ENCODE measurements at places on chromosomes 2 and 18. TPM values are rescaled to one million over a fixed set of nuclear protein-coding genes. Genes with fewer than 3 reads are reported as not detected.

DNA sequence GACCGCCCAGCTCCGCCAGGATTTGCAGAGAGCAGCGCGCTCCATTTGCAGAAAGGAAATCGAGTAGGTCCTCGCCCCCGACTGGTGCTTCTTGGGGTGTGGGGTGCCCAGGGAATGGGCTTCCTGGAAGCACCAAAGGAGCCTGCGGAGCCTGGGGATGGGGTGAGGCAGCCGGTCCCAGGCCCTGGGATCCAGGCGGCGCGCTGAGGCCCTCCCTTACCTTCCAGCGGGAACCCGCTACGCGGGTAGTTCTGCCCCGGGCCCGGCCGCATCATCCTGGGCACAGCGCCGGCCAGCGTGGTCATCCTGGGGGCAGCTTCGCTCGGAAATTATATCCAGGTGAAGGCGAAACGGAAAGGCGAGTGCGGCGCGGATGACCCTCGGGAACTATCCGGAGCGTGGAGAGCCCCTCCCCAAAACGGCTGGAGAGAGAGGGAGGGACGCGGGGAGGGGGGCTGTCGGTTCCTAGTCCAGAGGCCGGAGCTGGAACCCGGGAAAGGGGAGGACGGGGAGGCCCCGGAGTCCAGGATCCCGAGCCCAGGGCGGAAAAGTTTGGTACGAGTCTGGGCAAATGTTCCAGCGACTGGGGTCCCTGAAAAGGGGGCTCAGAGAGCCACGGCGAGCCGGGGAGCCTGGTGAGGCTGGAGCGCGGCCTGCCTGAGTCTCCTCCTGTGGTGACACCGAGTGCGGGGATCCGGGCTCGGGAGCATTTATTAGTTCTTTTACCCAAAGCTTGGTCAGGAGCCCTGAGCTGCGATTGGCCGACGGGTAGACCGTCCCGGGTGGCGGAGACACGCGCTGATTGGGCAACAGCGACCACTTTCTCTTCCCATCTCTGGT, at the start of gene PAX3:
Gene PAX3 (minus strand): TSS at position 688 of the 840 bp plus-strand sequence. CDS start 383 bp downstream, at position 305.
- no peak for DNase-seq
- no peak within 1 kb of the TSS for H3K27ac ChIP-seq
- H3K4me3 ChIP-seq = no peak within 1 kb of the TSS
- H3K4me1 ChIP-seq = no peaks in the 10 kb centered on the region

GRCh38 chr2:187215532-187216240, 232.4 kb downstream of the CALCRL start:
- H3K27ac ChIP-seq = no peak overlapping the region
- no peaks in the 10 kb centered on the region for H3K27me3 ChIP-seq
- no peak for DNase-seq
- no peak overlapping the region for H3K4me3 ChIP-seq
- H3K36me3 ChIP-seq = no peaks in the 10 kb centered on the region

CGREF1 gene
- 4.0 TPM for total RNA-seq

DNA sequence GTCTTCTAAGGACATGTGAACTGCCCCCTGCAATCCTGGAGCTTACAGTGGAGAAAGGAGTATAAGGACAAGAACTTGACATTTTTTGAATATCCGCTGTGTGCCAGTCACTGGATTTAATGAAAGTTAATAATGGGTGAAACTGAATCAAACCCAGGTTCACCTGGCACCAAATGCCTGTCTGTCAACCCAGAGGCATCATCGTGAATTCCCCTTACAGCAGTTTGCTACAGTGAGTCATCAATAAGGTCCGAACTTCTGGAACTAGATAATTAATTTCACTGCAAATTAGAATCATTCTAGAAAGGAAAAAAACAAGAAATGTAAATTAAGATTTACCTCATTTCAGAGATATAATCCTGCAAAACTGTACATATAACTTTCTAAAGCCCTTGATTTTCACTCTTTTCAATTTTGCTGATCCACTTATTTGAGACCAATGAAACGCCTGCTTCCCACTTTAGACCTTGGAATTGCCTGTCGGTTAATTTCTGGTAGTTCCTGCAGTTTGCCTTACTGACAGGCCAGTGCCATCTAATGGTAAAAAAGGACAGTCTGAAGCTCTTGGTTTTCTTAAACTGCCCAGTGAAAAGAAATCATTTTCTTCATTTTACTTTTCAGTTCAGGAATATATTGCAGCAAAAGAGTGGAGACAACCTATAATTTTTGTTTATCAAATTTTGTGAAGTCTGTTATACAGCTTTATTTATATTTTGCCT, 8.2 kb downstream of the DSG2 start:
- no peaks in the 10 kb centered on the region for H3K27me3 ChIP-seq
- no peak overlapping the region for H3K4me3 ChIP-seq
- H3K27ac ChIP-seq = no peak overlapping the region
- peaks cover 33% of the 10 kb centered on the region for H3K4me1 ChIP-seq

- H3K27ac ChIP-seq = no peak overlapping the region
- no peak for DNase-seq
- H3K36me3 ChIP-seq = no peaks in the 10 kb centered on the region
- H3K4me1 ChIP-seq = no peaks in the 10 kb centered on the region
Measured at GRCh38 chr2:236531996-236532395, 37.6 kb upstream of the ACKR3 start.

DNA sequence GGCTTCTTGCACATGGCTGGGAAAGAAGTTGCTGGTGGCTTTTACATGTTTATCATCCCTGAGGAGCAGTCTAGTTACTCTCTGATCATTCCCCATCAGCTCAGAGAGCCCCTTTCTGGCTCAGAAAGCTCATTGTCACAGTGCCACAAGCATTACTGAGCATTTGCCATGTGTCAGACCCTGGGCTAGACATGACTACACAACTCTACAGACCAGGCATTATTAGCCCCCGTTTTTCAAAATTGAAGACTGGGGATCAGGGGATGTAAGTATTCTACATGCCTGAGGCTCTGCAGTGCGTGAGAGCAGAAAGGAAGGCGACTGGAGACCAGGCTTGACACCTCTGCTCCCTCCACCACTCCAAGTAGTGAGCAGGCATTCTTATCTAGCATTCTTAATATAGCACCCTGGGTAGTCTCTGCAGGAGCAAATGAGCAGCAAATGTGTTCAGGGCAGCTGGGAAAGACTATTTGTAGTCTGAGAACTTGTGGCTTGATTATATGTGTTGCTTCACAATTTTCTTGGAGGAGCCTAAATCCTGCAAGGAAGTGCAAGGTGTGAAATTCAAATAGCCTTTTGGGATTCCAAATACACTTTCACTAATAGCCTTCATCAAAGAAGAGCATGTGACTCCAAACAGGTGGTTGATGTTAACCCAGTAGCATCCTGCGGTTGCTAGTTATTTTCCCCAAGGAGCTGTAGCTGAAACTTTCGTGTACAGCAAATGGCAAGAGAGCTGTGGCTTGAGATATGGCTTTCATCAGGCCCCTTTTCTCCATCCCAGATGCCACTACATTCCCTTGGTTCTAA, 143.2 kb downstream of the DDX1 start:
- H3K36me3 ChIP-seq = no peaks in the 10 kb centered on the region
- DNase-seq = no peak
- H3K27me3 ChIP-seq = peaks cover 52% of the 10 kb centered on the region
